Globus pallidus (tissue), 1 donor: ENCODE measurements at places on chromosomes 7 and 10.

- DNase-seq, result no peak
Observed at GRCh38 chr10:119483001-119483400, 59.5 kb downstream of the RGS10 start.

GRCh38 chr7:124263232-124263827 is 230.5 kb upstream of the TMEM229A start:
- no peak for DNase-seq

DNA sequence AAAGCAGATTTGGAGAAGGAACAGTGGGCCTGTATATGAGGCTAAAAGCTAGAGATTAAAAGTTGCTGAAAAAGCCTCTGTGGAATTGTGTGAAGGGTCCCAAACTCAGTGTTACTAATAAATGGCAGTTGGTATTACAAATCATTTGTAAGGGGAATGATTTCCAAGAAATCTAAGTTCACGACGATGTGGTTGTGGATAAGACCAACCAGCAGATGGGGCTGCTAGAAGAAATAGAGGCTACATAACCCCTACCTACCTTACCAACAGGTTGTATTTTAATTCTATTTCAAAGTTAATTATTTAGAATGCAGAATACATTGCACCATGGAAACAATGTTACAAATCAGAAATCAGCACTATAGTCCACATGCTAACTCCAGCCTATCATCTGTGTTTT is 377.1 kb downstream of the HPSE2 start:
- no peak for DNase-seq

DNA sequence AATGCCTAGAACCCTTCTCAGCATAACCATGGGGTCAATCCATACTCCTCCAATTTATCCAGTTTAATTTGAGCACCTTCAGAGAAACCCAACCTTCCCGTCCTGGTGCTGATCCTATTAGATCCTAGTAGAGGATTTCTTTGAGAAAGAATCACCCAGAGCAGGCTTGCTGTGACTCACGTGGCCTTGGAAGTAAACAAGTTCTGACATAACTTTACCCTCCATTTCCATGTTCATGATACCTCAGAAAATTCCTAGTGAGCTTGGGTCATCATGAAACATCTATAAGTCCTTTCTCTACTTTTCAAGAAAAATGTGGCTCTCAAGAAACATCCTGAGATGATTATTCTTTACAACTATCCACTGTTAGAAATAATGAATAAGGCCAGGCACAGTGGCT is 71.7 kb downstream of the PRLHR start:
- no peak for DNase-seq

GRCh38 chr7:29765490-29765889 is 40.8 kb upstream of the WIPF3 start:
- DNase-seq, result no peak

DNA sequence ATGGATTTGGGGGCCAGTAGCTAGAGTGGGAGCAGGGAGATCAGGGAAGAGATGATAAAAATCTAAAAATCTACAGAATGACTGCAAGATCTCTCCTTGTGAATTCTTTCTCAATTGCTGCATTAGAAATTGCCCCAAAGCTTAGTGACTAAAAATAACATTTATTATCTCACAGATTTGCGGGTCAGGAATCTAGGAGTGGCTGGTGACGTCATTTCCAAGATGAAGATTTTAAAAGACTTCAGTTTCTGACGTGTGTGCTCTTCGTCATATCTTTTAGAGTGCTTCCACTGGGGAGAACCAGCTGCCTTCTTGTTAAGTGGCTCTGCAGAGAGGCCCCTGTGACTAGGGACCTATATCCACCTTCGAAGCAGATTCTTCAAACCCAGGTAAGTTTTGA is 112.6 kb downstream of the DGKI start:
- DNase-seq, result no peak

- no peak for DNase-seq
Observed at GRCh38 chr10:62637249-62638061, 167.1 kb upstream of the ADO start.

- no peak for DNase-seq
Observed at GRCh38 chr7:44977304-44977958, 1.4 kb downstream of the MYO1G start.

DNA sequence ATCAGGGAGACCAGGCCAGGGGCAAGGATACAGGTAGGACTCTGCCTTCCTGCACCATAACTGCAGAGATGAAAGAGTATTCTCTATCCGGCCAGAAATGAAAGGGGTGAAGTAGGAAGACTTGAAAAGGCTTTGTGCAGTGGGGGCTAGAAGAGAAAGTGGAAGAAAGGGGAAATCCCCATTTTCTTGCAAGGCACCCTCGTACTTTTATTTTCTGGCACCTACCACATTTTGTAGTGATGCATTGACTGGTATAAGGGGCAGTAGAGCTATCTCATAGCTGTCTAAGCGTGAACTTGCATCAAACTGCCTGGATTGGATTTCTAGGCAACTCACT is 752 bp upstream of the CAMK2G start:
- no peak for DNase-seq

DNA sequence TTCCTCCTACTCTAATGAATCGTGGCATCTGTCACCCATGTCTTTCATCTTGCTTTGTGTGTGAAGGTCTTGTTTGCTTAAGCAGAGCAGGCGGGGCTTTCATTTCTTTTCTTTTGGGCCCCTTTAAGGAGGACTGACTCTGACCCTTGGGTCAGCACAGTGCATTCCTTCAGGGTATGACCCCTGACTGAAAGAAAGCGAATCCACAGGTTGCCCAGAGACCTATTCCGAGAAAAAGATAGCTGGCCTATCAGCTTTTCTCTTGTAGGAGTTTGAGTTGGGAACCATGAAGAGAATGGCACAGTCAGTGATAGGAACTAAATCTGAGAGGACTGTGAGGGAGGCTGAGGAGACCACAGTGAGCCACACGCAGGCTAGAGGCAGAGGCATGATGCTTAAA is 193.2 kb upstream of the CDCA7L start:
- DNase-seq, result no peak

DNA sequence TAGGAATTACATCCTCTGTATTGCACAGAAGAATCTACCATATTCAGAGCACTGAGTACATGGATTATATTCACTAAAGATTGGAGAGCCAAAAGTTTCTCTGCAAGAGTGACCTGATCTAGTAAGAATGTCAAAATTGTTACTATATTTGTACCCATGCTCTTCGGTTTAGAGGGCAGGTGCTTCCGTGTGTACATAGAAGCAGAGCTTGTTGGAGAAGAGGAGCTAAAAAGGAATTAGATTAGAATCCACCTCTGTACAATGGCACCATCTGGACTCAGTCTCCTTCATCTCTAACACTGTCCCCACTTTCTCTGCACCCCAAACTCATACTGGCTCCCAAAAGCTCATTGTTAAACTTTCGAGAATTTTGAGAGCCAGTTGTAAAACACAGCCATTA is 8.3 kb downstream of the CALD1 start:
- DNase-seq, result no peak

DNA sequence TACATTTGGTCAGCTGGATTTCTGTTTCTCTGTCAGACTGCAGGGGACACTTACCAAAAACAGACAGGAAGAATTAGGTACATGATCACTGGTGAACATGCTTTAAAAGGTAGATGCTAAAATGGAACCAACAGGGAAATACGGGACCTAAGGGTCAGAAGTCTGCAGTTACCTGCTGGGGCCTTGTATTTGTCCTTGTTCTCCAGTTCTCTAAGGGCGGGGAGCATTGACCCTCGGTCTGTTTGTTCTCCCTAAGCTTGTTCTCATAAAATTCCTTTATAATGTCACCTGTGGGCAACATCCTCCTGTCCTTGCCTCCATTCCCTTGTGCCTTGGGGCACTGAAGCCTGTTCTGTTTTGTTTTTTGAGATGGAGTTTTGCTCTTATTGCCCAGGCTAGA is 29.8 kb upstream of the MSMB start:
- DNase-seq, result no peak
